ENCODE measurements at places on chromosomes 3 and 15. TPM values are rescaled to one million over a fixed set of nuclear protein-coding genes. Genes with fewer than 3 reads are reported as not detected.

The CTXN2 gene
- 0.60 TPM for total RNA-seq

The RARRES1 gene
- total RNA-seq: 0.62 TPM

The ANKRD28 gene
- 29.3 TPM for total RNA-seq

GRCh38 chr15:80614711-80615360 is 80.3 kb upstream of the ABHD17C start:
- no peak for DNase-seq

DNA sequence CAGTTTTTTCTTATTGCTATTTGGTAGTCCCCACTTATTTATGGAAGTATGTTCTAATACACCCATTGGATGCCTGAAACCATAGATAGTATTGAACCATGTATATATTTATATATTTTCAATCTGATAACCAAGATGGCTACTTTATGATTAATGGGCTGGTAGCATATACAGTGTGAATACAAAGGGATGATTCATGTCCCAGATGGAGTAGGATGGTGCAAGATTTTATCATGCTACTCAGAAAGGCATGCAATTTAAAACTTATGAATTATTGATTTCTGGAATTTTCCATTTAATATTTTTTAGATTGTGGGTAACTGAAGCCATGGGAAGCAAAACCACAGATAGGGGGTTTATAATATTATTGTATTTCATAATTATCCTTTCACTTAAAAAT is 35.2 kb downstream of the AP4E1 start:
- DNase-seq: no peak

DNA sequence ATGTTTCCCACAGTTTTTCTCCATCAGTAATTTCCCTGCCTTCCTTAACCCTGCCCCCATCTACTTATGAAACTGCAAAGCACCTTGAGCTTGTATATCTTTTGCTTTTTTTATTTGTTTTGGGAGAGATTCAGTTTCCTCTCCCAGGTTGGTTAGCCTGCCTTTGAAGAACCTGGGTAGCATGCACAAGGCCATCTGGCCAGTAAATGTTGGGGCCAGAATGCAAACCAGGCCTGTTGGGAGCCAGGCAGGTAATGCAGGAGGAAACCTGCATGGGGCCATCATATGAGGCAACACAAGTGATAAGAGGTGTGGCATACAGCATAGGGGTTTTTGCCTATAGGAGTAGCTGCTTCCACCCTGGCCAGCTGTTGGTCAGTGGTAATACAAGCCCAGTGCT is 17.7 kb downstream of the SYNPR start:
- DNase-seq: no peak

DNA sequence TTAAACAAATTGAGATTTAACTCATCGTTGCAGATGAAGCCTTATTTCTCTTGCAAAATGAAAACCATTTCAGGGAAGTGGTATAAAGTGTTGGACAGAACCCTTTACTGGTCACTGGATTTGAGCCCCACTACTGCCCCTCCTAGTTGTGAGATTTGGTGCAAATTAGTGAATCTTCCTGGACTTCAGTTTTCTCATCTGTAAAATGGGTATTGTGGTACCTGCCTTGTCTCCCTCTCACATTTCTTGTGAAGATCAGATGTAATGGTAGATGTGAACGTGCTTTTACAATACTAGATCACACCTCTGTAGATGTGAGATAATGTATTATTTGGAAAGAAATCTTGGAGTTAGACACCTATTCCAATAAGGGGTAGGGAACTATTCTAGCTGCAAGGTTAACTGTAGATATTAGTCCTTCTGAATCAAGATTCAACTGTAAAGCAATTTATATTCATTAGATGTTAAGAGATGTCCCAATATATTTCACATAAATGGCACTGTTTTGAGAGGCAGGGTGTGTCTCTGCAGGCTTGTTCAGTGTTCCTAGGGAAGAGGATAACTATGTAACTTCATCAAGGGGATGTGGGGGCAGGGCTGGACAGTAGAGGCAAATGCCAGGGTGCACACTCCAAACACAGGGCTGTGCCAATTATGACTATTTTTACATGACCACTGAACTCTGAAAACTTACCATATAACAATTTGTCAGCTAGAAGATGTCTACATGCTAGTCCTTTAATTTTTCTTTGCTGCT is 112.4 kb upstream of the PFN2 start:
- no peak for DNase-seq

DNA sequence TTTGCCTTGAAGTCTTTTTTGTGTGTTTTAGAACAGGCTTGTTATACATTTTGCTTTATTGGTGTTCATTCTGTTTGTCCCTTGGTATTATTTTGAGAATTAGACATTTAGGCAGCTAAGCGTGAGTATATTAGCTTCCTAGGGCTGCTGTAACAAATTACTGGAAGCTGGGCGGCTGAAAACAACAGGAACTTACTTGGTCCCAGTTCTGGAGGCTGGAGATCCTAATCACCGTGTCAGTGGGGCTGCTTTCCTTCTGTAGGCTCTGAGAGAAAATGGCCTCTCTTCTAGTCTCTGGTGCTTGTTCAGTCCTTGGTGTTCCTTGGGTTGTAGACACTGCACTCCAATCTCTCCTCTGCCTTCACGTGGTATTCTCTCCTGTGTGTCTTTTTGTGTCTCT is 142.3 kb downstream of the KLHL25 start:
- DNase-seq: no peak

- DNase-seq: no peak
These were observed 68.7 kb downstream of the AP4E1 start for GRCh38 chr15:50977162-50977561.
